ENCODE measurements at places on chromosomes 4 and X.

DNA sequence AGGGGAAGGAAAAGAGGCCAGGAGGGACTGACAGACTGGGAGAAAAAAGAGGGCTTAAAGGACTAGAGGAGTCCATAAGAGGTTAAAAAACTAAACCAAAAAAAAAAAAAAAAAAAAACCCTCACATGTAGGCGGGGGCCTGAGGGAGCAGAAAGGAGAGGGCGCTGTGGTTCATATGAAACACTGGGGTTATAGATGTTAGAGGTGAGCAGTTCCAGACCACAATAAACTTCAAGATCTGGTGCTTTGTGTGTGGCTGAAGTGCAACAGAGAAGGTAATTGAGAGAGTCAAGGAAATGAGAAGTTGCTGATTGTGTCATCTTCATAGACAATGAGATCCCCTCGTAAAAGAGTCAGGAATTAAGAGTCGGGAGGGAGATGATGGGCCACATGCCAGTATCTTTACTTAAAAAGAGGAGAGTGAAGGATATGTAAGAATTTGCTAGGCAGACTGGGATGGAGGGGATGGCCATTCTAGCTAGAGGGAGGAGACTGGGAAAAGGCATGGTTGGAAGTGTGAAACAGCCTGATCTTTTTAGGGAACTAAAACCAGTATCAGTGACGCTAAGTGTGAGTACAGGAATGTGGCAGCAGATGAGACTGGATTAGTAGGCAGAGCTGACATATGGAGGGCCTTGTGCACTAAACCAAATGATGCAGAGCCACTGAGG is 18.4 kb upstream of the OGT start:
- DNase-seq: peak; percentile 16

DNA sequence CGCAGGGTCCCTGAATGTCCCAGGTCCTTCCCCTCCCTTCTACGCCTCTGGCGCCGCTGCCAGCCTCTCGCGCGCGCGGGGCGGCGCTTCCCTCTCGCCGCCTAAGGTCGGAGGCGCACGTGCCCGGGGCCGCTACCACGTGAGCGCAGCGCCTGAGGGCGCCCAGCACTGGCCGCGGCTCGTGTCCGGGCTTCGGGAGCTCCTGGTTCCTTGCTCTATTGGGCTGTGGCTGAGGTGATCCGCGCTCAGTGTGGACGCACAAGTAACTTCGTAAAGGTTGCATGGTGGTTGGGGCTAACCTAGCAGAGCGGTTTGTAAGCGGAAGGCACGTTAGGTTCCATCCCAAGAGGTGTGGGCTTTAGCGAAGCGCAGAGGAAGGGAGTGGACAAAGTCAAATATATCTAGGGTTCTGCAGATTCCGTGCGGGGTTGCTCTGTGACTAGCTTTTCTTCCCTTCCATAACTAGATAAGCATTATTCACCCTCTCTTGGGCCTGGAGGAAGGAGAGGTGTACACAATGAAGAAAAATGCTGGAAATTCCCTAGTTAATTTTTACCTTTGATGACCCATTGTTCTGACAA is 1.8 kb downstream of the TLL1 start:
- no peak for DNase-seq

DNA sequence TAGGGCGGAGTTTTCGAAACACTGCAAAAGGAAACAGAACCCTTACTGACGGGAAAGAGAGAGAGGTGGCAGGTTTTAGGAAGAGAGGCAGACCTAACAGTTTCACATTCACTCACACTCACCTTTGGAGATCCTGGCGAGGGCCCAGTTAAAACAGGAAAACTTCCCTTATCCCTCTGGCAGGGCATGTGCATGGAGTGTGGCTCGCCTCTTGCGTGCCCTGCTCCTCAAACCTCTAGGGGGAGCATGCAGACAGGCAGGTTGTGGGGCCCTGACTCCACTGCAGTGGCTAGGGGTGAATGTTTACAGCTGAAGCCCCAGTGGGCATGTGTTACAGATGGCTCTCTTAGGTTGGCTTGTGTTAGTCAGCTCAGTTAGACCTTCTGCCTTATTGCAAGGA is 451.5 kb downstream of the UBE2NL start:
- no peak for DNase-seq

DNA sequence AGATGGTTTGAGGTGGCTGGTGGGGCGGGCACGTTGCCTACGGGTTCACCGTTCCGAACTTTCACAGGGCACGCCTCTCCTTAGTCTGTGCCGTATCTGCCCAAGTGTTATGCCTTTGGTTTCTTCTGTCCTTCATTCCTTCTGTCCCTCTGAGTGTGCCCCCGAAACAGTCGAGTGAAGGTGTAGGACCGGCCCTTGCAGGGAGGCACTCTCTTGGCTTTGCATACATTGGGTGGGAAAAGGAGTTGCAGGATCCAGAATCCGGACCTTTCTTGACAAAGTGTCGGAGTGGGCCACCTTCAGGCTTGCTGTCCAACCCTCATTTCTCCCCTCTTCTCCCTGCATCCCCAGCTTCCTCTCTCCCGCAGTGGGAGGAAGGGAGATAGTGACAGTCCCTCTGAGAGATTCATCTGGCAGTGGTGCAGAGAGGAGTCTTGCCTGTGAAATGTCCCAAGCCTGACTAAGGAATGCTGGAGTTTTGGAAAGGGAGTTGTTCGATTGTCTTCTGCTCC is 569 bp downstream of the ARFIP1 start:
- DNase-seq: no peak

Data from CD4-positive, alpha-beta T cell treated with Interferon gamma for 1 hour (primary cell).